ENCODE measurements at places on chromosomes 1 and 21.
A peak's percentile ranks its signal among the peaks of the same experiment; 100 is the strongest.

DNA sequence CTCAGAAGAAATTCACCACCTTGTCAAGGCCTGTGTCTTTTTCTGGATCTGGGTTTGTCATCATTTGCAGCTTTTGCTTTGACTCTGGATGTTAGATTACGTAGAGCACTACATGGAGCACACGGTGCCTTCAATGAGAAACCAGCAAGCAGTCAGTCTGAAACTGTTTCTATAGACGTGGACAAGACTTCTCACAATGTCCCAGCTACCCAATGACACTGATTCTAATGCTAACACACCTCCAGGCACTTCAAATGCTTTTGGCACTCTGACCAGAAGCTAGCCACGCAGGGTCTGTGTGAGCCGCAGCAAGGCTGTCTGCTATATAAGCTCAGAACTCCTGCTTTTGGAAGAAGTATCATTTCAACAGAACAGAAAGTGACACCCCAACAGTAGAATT lies 38.2 kb downstream of the ITPKB start:
- no peak for DNase-seq

- no peak for DNase-seq
These were observed 307.0 kb upstream of the USP25 start for GRCh38 chr21:15422783-15423182.

- no peak for DNase-seq
These were observed 149.2 kb downstream of the ACTL8 start for GRCh38 chr1:17904290-17904689.

DNA sequence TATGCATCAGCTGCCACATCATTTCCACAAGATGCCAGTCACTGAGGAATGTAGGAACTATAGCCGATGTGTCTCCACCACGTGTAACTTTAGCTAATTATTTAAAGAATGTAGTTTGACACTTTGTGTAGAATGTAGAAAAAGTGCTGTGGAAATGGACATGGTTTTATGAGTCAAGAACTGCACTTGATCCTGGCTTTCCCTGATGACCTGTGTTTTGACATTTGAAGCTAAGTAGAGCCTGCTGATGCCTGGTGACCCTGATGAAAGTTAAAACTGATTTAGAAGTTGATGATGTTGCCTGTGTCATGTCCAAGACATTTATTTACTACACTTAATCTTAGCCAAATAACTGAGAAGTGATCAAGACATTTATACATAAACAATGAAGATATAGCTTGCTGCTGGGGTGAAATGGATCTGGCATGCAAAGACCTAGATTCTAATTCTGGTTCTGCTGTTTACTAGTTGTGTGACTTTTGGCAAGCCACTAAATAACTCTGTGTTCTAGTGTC lies 4.4 kb upstream of the OSBPL9 start:
- no peak for DNase-seq

GRCh38 chr1:182484531-182485257 lies 34.7 kb downstream of the RGSL1 start:
- no peak for DNase-seq

DNA sequence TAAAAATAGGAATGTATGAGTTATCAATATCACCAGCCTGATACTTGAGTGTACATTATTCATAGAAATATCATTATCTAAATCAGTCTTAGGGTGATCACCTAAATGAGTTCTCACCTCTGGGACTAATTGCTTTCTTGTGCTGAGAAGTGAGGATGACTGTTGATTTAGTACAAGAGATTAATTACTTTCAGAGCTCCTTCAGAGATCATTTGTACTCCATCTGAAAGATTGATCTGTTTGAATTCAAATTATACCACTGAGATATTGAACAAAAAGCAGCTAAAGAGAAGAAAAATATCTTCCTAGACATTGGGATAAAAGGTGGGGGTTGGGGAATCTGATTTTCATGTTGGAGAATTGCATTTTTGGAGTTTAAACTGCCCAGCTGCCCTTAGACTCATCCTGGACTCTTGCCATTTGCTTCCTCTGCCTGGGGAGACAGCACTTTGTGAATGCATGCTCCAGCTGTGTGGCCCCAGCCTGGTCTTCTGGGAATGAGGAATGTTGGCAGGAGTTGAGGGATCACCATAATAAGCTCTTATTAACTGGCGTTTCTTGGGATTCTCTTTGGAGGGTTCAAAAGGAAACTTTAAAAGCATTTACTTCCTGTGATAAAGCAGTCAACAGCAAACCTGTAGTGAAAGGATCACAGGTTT lies 19.7 kb upstream of the PGBD2 start:
- peak; percentile 38 for DNase-seq
